ENCODE measurements at places on chromosomes 4 and X. TPM values are rescaled to one million over a fixed set of nuclear protein-coding genes. Genes with fewer than 3 reads are reported as not detected.
A peak's percentile ranks its signal among the peaks of the same experiment; 100 is the strongest.

STARD8 gene
- total RNA-seq, result 10.6 TPM

CLDN22 gene
- not detected for total RNA-seq

GRCh38 chrX:46554942-46555341, 9.7 kb upstream of the ZNF674 start:
- peak; percentile 26 for DNase-seq

DNA sequence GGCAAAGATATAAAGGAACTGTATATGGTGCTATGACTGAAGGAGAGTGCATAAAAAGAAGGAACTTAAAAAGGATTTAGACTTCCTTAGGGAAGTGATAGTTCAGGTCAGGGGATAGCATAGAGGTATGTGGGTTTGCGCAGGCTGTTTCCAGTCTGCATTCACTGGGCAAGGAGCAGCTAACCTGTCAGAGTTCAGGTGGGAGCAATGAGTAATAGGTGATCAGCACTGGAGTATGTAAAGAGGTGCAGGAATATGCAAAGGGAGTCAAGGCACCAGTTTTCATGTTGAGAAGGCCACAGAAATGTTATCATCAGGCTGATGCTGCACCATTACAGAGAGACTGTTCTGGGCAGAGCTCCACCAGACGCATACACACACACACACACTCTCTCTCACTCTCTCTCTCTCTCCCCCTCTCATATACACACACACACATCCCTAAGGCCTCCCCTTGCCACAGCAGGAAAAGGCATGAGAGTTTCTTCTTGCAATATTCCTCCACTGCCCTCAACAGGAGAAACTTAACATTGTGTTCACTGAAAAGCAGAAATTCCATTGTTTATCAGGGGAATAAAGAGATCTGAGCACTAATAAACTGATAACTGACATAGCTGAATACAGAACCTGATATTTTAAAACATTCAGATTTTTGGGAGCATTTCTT, 256.4 kb upstream of the GRID2 start:
- peak; percentile 0 for DNase-seq

PHOX2B gene
- not detected for total RNA-seq

DNA sequence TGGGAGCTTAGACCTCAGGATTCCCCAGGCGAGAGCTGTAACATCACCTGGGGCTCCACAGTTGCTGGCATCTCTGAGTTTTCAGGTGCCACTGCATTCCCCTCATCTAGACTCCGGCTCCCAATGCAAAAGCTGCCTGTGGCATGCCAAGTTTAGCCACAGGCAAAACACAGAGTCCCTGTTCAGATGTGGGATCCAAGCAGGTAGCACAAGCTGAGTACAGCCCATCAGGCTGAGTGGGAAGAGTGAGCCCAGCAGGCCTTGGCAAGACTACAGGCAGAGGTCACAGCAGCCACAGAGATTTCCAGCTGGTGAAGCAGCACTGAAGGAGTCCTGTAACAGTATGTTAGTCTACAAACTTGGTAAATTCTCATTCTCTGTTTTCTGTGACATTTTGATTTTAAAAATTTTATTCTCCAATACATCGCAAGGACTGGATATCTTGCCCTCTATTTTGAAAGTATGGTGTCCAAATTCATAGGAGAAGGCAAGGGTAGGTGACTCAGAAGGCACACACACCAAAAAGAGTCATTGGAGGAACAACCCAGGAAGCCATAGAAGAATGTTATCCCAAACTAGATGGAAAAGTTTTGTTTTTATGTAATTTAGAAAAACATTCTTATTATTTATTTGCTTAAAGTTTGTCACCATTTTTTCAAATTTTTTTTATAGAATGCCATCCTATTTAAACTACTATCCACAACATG, 13.6 kb upstream of the CXCL2 start:
- no peak for DNase-seq

CSN2 gene
- total RNA-seq, result not detected

PITX2 gene
- total RNA-seq, result 60.5 TPM

DNA sequence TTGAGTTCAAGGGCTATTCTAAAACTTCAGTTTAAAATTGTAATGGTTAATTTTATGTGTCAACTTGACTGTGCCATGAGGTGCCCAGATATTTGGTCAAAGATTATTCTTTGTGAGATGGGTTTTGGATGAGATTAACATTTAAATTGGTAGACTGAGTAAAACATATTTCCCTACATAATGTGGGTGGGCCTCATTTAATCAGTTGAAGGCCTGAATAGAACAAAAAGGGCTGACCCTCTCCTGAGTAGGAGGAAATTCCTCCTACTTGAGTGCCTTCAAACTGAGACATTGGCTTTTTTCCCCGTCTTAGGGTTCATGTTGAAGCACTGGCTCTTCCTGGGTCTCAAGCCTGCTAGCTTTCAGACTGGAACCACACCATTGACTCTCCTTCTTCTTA, 89.6 kb upstream of the FAM9A start:
- DNase-seq, result no peak

Measured in LHCN-M2 (cell line).